ENCODE measurements at places on chromosomes 3 and 15.
A peak's percentile ranks its signal among the peaks of the same experiment; 100 is the strongest.

DNA sequence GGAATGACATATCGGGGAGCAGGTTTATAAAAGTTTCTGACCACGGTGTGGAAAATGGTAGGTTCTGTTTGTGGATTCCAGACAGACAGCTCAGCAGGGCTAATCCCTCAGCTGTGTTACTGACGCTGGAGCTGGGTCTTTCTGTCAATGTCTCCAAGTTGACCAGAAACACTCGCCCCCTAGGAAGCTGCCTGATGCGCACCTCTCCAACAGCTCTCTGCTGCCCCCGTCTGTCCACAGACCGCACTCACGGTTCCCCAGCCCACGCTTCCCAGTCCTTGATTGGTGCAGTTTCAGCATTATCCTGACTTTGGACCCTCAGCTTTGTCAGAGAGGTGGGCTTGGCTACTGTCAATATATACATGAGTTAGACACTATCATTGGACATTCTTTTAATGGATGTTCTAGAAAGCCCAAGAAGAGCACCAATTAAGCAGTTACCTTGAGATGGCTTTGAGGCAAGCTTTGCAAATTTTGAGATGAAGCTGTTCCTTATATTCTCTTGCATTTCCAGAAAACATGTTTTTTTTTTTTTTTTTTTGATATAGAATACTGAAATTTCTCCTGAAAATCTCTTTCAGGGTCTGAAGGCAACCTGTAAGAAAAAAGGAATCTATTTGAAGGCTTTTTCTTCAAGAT lies 98.9 kb upstream of the TBC1D5 start:
- DNase-seq, result peak; percentile 55

DNA sequence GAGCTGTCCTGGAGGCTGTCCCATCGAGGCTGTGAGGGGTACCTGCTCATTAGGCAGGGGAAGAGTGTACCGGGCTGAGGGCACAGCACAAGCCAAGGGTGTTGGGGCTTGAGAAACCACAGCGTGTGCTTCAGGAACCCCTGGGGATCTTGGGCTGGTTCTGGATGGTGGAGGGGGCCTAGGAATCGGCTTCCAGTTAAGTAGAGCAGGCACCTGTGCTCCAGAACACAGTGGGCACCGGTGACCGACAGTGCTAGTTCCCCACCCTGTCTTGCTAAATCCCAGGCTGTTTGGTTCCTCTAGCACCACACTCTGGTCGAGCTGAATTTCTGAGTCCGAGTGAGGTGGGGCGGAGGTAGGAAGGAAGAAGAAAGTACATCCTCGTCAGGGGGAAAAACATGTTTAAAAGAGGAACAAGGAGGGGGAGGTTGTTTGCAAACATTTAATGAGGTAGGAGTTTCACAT lies 29.1 kb downstream of the SLC6A6 start:
- DNase-seq, result no peak

DNA sequence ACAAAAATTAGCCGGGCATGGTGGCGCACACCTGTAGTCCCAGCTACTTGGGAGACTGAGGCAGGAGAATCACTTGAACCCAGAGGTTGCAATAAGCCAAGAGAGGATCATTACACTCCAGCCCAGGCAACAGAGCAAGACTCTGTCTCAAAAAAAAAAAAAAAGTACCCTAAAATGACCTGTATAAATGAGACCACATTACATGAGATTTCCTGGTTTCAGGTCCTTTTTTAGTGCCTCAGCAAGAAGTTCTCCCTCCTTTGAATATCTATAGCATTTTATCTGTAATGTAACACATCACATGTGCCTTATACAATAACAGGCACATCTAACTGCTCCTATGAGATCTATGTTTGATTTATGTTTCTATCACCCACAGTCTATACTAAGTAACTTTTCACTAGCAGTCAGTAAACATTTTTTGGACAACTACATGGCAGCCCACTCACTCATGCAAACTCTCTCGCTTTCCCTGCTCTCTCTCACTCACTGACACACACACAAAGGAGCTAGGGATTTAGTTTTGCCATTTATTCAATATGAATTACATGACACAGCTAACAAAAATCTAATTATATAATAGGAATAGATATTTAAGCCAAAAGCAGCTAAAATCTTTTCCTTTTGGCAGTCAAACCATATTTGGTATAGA lies 34.1 kb downstream of the ADAM10 start:
- DNase-seq, result no peak

- DNase-seq, result no peak
Measured at GRCh38 chr15:43915631-43916325, 89.0 kb downstream of the WDR76 start.

DNA sequence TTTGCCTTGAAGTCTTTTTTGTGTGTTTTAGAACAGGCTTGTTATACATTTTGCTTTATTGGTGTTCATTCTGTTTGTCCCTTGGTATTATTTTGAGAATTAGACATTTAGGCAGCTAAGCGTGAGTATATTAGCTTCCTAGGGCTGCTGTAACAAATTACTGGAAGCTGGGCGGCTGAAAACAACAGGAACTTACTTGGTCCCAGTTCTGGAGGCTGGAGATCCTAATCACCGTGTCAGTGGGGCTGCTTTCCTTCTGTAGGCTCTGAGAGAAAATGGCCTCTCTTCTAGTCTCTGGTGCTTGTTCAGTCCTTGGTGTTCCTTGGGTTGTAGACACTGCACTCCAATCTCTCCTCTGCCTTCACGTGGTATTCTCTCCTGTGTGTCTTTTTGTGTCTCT lies 142.3 kb downstream of the KLHL25 start:
- DNase-seq, result no peak

DNA sequence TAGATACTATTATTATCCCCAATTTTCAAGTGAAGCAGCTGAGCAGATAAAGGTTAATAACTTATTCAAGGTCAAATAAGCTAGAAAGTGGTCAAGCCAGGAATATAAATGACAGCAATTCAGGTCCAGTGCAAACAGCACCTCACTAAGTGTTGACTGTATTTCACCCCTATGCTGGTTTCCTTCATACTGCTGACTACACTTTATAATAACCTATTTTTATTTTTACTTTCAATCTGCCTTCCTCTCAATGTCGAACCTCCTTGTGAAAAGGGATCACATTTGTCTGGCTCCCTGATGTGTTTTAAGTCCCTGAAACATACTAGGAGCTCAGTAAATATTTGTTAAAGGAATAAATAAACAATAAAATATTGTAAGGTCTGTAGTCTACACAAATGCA lies 146.1 kb downstream of the NAALADL2 start:
- no peak for DNase-seq

- DNase-seq, result no peak
Measured at GRCh38 chr3:138297059-138297607, 32.5 kb downstream of the NME9 start.

DNA sequence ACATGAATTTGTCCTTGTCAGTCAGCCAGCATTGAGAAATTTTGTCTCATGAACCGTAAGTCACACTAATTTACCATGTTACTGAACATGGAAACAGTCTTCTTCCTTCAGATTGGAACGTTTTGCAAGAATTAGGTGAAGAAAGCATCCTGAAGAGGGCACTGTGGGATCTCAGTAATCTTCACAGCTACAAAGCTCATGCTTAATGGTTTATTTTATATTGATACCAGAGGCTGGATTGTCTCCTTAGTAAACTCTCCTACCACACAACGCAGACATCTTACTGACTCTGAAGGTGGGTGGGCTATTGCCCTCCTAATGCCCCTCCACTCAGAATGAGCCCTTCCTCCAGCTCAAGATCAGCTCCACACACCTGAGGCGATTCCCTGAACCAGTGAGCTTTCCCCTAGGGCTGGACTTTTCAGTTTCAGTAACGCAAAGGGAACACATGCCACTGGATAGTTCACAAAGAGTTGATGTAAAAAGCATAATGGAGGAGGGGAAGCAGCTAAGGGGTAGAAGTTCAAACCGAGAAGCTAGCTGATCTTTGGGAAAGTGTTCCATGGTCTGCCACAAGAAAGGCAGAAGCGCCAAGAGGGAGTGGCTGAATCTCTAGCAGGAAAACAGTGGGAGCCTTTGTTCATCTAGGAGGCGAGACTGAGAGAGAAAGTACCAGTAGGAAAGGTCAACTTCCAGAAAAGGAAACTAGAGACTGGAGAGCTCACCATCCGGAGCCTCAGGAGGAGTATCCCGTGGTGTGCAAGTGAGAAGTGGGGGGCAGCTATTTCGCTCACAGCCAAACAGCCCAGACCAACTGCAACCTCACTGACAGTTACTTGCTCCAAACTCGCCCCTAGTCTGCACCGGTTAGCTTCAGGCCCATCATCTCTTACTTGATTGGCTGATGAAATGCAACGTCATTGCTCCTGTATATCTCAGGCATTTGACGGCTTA lies at the start of gene SLC9C1:
Gene SLC9C1, minus strand, starts transcription at position 849 of the 954 bp plus-strand sequence. CDS start 7,425 bp downstream, outside the sequence.
- no peak for DNase-seq

DNA sequence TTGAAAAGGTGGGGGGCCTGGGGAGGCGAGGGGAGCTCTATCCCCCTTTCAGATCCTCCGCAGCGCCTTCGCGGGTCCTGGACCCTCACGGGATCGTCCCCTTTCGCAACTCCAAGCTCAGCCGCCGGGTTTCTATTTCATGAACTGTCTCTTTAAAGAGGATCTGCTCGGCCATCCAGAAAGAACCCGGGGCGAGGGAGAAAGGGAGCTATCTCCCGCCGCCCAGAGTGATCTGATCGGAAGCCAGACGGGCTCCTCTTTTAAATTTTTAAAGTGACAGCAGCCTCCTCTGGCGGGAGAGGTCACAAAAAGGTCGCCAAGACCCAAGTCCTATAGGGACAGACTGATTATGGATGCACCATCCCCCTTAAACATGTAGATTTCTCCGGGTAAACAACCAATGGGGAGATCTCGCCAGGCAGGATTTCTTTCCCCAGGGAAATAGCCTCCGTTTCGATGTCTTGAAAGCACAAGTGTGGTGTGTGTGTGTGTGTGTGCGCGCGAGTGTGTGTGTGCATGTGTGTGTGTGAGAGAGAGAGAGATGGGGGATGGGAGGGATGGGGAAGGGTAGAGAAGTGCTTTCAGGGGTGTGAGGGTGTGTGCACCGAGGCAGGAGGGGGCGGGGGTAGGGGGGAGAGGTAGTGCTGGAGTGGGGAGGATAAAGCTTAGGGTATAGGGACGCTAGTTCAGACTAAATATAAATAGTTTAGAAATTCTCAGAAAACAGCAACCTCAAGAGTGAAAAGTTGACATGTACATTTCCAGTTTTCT lies 516.1 kb downstream of the MECOM start:
- no peak for DNase-seq

DNA sequence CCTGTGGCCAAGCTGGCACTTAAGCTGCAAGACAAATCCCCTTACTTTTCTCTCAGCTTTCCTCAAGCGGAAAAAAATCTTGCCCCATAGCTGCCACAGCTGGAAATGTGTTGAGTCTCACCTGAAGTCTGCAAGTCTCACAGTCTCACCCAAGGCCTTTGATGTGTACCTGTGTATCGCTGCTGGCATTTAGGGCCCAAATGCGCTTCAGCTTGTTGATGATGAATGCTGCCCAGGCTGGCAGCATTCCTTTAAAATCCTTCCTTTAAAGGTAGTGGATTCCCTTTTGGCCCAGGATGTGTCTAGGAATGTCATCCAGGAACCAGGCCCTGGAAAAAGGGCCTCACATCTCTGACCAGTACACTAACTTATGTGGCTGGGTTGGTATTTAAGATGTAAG lies 7.0 kb downstream of the OR5K4 start:
- no peak for DNase-seq

GRCh38 chr3:31635545-31635944 lies 102.8 kb downstream of the STT3B start:
- DNase-seq, result no peak

GRCh38 chr15:51634591-51635198 lies 12.1 kb upstream of the DMXL2 start:
- no peak for DNase-seq

DNA sequence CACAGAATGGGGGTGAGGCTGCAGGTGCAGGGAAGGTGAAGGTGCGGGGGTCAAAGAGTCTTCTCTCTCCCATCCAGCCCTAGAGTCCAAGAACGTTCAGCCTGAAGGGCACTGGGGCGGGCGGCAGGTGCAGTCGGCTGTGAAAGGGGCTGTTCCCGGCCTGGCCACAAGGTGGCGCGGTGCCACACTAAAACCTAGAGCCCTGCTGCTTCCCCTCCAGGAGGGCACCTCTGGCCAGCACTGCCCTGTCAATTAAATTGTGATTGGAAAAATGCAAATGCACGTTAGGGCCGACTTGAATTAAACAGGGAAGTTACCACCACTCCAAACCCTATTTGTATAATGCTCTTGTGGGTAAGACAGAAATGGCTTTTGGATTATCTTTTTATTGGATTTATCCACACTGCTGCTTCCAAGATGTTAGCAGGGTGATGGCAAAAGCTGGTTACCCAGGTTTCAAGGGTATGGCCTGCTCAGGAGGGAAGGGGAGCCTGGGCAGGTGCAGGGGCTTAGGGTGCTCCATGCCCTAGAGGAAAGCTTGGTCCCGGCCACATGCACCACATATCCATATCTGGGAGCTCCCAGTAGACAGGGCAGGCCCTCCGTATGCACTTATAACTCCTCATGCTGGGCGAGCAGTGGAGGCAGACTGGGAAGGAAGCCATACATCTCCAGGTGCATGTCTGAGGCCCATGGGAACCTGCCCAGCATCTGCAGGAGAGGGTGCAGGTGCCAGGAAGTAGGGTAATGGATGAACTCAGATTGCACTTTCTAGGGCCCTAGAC lies 119.8 kb downstream of the ADCY5 start:
- peak; percentile 49 for DNase-seq

- no peak for DNase-seq
Measured at GRCh38 chr3:67325231-67325630, 327.1 kb downstream of the KBTBD8 start.

DNA sequence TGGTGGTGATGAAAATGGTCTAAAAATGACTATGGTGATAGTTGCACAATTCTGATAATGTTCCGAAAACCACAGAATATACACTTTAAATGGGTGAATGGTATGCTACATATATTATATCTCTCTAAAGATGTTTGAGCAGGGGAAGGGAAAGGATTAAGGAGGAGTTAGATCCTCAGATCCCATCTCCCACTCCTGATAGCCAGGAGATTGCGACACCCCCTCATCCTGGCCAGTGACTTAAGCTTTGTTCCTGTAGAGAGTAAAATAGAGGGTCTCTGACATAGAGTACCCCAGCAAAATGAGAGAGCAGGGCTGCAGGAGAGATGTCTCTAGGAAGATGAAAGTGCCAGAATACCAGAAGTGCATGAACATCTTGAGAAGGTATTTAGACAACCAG lies 984.8 kb downstream of the FHIT start:
- DNase-seq, result no peak

- no peak for DNase-seq
Measured at GRCh38 chr3:48493203-48493501, 10.8 kb downstream of the SHISA5 start.

GRCh38 chr3:119786409-119786808 lies 4.5 kb downstream of the NR1I2 start:
- no peak for DNase-seq

- no peak for DNase-seq
Measured at GRCh38 chr3:73653877-73654276, 29.1 kb upstream of the PDZRN3 start.

DNA sequence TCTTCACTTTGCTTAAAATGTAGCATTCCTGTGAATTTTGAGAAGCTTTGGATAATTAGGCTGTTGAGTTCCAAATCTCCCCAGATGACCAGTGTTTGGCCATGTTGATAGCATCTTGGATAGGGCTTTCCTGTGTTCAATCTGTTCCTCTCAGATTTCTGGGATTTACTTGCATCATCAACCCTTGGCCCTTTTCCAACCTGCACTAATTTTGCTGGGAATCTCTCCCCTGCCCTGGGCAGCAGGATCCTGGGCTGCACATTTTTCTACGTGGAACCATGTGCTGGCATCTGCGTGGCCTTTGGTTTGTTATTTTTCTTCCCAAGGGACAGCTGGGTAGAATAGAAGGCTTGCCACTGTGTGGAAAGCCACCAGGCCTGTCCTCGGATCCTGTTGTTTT lies 75.4 kb upstream of the PLXNA1 start:
- DNase-seq, result no peak

GRCh38 chr3:144900366-144900765 lies 928.7 kb downstream of the DIPK2A start:
- no peak for DNase-seq

Measured in stimulated activated CD8-positive, alpha-beta memory T cell treated with anti-CD3 and anti-CD28 coated beads, Interleukin-4, amount 100 ng/mL, for 1 hour (primary cell).